ENCODE measurements at places on chromosomes 4 and X.
A peak's percentile ranks its signal among the peaks of the same experiment; 100 is the strongest.

GRCh38 chr4:159549098-159549518 lies 446.2 kb downstream of the RAPGEF2 start:
- DNase-seq = no peak

DNA sequence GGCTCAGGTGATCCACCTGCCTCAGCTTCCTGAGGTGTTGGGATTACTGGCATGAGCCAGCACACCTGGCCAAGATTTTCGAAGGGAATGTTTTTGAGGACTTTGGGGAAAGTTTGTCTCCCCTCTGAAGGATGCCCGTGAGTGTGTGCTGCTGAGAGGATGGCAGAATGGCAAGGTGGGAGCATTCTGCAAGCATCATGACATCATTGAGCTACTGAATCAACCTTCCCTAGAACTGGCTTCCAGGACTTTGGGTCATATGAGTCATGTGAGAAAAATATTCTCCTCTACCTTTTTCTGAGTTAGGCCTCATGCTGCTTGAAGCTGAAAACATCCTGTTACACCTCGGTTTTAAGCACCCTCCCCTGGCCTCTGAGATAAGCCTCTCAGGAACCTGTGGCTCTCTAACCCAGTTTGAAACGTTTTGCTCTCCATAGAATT lies 31.0 kb downstream of the TMEM131L start:
- DNase-seq = no peak

DNA sequence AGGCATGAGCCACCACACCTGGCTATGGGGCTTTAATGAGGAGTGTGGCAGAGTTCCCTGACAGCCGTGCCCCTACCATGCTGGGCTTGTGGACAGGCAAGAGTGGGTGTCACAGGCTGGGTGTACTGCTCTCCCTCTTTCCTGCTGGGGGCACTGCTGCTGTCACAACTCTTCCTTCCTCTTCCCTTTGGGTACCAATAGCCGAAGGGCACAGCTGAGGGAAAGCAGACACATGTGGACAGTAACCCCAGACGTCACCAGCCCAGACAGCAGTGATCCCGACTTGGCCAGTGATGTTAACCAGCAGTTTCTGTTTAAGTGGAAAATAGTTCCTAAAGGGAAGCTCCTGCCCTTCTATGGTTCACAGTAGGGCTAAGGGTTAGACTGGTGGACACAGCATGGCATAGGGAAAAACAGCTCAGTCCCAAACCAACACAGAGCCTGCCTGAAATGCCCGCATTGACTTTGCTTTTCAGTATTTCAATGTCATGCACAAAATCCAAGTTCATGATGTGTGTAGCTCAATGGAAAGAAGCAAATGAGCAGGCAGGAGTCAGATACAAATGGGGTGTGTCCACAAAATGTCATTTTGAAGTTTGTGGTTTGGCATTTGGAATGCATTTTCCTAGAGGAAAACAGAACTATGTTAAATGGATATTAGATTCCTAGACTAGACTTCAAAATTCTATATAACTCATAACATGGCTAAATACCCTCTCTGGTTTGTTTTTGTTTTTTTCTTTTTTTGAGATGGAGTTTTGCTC lies 24.9 kb upstream of the DDX3X start:
- DNase-seq = no peak

DNA sequence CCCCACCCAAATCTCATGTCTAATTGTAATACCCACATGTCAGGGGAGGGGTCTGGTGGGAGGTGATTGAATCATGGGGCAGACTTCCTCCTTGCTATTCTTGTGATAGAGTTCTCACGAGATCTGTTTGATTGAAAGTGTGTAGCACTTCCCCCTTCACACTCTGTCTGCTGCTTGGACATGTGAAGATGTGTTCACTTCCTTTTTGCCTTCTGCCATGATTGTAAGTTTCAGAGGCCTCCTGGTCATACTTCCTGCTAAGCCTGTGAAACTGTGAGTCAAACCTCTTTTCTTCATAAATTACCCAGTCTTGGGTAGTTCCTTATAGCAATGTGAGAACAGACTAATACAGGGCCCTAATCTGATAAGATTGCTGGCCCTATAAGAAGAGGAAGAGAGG lies 1514.8 kb downstream of the RPA4 start:
- no peak for DNase-seq

- DNase-seq = no peak
These were observed 33.1 kb downstream of the FTHL17 start for GRCh38 chrX:31038575-31039326.

- DNase-seq = no peak
These were observed 89.3 kb downstream of the APBB2 start for GRCh38 chr4:41124916-41125548.

DNA sequence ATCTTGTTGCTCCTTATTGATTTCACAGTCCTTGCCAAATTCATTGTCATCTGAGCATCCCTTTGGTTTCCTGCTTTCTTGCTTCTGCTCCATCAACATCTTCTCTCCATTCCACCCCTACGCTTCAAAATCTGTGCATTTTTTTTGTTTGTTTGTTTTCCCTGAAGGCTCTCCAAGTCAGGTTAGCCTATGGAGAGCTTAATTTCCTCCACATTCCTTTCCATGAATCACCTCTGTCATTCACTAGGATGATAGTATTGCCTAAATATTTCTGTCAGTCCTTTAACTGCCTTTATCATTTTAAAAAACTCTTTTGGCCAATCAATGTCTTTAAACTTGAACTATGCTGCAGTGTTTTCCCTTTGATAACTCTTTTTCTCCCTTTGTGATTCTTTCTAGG lies 67.7 kb downstream of the PPARGC1A start:
- DNase-seq = no peak

- no peak for DNase-seq
These were observed 98.3 kb downstream of the SHROOM3 start for GRCh38 chr4:76533314-76533713.

DNA sequence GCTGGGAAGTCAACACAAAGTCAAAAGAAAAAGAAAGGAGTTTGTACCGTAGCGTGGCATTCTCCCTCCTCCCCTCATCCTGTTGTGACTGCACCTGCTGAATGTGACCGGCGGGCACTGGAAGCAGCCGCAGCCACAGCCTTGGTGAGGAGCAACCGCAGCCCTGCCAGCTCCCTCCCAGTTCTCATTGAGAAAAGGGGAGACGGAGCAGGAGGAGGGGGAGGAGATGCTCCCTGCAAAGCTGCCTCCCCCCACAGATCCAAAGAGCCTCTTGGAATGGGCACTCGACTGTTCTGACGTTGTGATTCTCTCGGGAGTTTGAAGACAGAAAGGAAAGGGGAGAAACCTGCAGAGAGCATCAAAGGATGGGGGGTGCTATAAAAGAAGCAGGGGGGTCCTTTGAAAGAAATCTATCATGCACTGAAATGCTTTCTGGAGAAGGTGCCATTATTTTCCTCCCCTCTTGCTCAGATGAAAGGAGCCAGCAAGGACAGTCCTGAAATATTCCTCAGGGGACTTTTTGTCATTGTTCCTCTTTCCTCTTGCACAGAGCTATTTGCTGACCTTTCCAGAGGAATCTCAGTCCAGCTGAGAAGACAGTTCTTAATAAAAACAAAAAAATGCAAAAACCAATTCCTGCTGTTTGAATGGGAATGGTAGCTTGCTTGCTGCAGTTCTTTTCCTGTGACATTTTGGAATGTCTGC lies 429.7 kb downstream of the MAPK10 start:
- no peak for DNase-seq

- DNase-seq = no peak
These were observed 424.3 kb downstream of the ARAP2 start for GRCh38 chr4:35820003-35820402.

DNA sequence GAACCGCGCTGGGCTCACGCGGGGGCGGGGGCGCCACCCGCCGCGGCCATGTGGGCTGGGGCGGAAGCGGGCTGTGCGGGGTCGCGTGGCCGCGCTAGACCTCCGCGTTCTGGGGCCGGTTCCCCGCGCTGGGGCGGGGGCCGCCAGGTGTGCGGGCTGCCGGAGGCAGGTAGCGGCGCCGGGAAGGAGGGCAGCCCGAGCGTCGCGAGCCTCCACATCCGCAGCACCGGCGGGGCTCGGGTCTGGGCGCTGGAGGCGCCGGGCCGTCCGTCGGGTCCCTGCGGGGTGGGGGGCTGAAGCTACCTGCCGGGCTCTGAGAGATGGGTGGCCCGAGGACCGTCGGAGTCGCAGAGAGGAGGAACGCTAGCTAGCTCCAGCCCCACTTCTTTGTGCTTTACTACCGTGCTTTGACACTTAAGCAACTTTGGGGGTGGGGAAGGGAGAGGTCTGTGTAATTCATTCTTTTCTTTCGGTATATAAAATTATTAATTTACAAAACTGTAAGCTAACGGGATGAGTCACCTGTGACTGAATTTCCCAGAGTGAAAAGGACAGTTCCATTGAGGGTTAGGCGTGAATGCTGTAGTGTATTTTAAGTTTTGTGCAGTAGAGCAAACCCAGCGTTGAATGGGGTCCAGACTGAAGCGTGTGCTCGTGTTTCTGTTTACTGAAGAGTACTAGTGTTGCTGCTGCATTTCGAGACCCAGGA lies 689 bp downstream of the METAP1 start:
- DNase-seq = no peak

DNA sequence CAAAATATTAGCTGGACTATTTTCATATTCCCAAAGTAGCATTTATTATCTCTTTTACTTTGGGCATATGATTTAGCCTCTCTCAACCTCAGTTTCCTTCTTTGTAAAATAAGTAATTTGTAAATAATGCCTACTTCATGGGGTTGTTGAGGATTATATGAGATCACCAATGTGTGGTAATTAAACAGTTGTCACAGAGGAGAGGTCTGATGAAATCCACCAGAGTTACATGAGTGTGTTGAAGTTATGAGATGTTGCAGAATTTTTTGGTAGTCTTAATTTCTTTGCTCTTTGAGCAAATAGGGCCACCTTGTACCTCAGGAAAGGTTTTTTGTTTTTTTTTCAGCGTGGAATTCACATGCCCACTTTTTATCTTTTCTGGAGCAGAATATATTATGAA lies 1.4 kb downstream of the COX7B start:
- no peak for DNase-seq

GRCh38 chr4:119016636-119017035 lies 119.0 kb upstream of the MYOZ2 start:
- DNase-seq = no peak

- no peak for DNase-seq
These were observed 10.8 kb downstream of the CXCL8 start for GRCh38 chr4:73751166-73751565.

GRCh38 chr4:112931001-112931400 lies 118.5 kb upstream of the ANK2 start:
- DNase-seq = no peak

- DNase-seq = no peak
These were observed at the start of gene ESX1 for GRCh38 chrX:104254442-104255115. TSS of gene ESX1 (minus strand) at chrX:104254933. CDS start at chrX:104254849, 84 bp downstream.

GRCh38 chr4:112589206-112589605 lies 47.5 kb downstream of the ZGRF1 start:
- no peak for DNase-seq

DNA sequence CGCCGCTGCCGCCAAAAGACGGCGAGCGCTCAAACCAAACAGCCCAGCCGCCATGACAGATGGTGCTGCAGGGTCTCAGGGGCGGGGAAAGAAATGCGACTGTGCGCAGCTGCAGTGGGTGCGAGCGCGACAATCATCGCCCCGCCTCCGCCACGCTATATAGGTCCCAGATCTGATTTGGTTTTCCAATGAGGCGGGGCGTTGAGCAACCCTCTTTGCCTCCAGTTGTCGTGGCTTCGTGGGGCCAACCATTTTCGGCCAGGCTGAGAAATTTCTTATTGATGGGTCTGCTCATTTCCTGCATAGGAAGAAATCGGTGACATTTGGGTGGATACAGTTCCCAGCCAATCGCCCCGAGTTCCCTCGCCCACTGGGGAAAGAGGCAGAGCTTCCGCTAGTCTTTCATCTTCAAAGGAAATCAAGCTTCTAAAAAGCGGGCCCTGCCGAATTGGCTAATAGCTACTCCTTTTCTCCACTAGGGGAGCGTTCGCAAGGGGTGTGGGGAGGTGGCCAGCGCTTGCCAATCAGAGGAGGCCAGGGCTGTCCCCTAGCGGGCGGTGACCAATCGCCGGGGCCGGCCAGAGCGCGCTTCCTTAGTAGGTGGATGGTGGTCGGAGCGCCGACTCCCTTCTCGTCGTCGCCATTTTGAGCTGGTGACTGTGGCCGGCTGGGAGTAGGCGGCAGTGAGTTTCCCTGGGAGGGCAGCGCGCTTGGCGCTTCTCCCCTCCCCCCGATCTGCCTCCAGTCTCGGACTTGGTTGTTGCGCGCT lies at the start of the genes NDUFB11 and RBM10:
Gene NDUFB11 (minus strand): TSS at position 77 of the 769 bp plus-strand sequence. CDS start 23 bp downstream, at position 54.
Gene RBM10 (plus strand): TSS at position 596 of the 769 bp plus-strand sequence. CDS start 2,261 bp downstream, outside the sequence.
- DNase-seq = peak; percentile 93

- DNase-seq = no peak
These were observed 30.3 kb downstream of the UCHL1 start for GRCh38 chr4:41287005-41287404.

- DNase-seq = no peak
These were observed 2.0 kb upstream of the HPGD start for GRCh38 chr4:174524242-174524641.

GRCh38 chrX:153861733-153862310 lies 24.2 kb downstream of the L1CAM start:
- no peak for DNase-seq

- no peak for DNase-seq
These were observed 72.0 kb upstream of the MAGEB16 start for GRCh38 chrX:35726176-35726575.

GRCh38 chrX:21528076-21528475 lies 130.1 kb downstream of the KLHL34 start:
- no peak for DNase-seq

DNA sequence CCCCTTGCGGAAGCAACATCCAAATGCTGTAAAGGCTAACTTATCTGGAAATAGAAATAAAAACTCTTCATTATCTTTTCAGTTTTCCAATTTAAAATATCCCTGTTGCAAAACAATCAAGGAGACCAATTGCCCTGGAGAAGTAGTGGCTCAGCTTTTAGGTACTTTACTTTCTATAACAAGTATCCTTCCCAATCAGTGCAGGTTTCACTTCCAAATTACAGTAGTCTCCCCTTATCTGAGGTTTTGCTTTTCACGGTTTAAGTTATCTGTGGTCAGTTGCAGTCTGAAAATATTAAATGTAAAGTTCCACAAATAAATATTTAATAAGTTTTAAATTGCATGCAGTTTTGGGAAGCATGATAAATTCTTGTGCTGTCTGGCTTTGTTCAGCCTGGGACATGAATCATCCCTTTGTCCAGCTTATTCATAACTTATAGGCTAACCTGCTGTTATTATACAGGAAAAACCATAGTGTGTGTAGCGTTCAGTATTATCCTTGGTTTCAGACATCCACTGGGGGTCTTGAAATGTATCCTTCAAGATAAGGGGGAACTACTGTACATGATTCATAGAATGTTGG lies 973.1 kb upstream of the GRID2 start:
- DNase-seq = no peak

- DNase-seq = no peak
These were observed 8.2 kb upstream of the GPR78 start for GRCh38 chr4:8571702-8572685.

DNA sequence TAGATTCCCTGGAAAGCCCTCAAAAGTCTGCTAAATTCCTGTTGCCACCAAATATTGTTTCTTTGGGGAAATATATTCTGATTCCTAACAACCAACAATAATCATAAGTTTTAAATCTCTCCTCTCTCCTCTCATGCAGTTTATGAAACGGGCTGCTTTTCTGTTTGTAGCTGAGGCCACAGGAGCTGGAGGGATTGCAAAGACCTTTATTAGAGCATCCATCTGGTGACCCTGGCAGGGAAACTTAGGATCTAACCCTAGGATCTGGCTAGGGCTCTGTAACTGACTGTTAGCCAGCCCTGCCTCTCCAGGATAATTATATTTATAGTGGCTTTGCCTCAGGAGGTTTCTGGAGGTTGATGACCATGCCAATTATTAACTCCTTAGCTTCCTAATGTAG lies 56.9 kb downstream of the SMAD1 start:
- DNase-seq = no peak

- no peak for DNase-seq
These were observed 46.5 kb downstream of the TMA16 start for GRCh38 chr4:163540977-163541376.
